ENCODE measurements at places on chromosomes 12 and 14.

DNA sequence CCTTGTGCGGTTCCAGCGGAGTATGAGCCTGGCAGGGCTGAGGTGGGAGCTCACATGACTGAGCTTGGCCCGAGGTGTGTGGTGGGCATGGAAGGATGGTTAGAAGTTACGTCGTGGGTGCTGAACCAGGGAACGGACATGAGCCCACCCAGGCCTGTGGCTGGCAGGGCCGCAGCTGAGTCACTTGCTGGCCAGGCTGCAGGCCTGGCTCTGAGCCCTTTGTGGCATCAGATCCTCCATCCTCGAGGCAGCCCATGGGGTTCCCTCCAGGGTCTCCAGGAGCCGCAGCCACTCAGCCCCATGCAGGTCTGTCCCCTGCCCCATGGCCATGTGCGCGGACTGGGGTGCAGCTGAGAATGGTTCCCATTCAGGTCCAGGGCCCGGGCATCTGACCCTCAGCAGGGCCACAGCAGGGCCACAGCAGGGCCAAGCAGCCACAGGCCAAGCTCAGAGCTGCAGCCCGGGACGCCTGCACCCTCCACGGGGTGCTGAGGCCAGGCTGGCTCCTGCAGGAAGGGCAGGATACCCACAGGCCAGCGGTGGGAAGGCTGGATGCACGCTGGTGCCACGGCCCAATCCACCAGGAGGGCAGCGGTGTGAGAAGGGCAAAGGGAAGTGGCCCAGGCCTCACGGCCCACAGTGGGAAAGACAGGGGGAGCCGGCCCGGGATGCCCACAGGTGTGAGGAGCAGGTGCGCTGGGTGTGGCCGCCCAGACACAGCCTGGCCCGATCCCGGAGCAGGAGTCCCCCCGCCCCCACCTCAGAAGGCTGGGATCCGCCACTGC lies 26.3 kb upstream of the ULK1 start:
- DNase-seq: peak; percentile 28

DNA sequence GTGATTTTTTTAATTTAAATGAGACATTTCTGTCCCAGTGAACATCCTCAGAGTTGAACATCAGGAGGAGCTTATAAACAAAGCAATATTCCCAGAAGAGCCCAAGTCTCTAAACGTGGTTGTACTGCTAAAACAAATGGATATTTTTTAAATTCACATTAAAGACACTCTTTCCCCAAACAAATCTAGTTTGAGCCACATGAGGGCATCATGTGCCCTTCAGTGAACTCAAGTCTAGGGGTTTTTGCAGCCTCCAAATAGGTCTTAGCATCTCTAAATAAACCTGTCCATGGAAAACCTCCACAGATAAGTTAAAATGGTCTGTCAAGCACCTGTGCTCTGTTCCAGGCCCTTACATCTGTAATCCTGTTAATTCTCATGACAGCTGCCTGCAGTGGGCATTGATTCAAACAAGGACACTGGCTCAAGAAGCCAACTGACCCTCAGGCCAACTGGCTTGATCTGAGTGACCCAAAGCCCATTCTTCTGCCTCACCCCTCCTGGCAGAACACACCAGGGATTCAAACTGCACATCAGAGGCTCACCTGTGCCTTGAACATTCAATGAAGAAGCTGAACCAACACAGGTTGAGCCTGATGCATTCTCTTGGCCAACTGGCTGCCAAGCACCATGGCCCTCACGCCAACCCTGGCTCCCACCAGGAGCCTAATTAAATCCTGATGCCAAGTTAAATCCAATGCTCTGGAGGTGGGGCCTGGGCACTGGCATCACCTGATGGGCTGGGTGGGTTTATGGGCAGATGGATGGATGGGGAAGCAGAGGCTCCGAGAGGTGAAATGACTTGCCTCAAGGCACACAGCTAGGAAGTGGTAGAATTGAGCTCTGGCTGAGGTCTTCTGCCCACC lies 8.6 kb downstream of the ISCU start:
- peak; percentile 67 for DNase-seq

GRCh38 chr12:103854372-103854973 lies 13.4 kb upstream of the NT5DC3 start:
- DNase-seq: no peak

- DNase-seq: no peak
These were observed 156.1 kb downstream of the DIO2 start for GRCh38 chr14:80055226-80055625.

- no peak for DNase-seq
These were observed 3.1 kb downstream of the HIF1A start for GRCh38 chr14:61698206-61698980.

DNA sequence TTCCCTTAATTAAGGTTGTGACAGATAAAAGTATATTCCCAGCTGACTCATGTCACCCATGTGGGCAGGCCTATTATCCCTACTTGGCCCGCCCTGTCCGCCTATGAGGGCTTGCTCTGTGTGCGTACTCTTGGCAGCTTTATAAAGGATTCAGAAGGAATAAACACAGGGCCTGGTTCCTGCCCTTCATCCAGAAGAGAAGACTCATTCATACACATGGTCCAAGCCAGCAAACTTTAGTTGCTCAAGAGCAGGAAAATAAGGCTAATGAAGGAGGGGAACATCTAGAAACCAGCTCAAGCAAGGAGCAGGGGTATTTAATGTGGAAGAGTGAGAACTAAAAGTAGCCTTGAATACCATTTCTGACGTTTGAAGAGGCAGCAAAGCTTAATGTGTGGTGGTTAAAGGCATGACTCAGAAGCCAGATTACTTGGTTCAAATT lies 141.9 kb downstream of the CRADD start:
- no peak for DNase-seq

- DNase-seq: no peak
These were observed 286.6 kb upstream of the PWP1 start for GRCh38 chr12:107399046-107399445.

GRCh38 chr12:6096527-6096926 lies 27.9 kb downstream of the VWF start:
- DNase-seq: no peak

GRCh38 chr14:105940534-105941225 lies 414.3 kb downstream of the TMEM121 start:
- no peak for DNase-seq
